ENCODE measurements at places on chromosomes 5 and 9. TPM values are rescaled to one million over a fixed set of nuclear protein-coding genes. Genes with fewer than 3 reads are reported as not detected.

GRCh38 chr9:90631964-90632363 lies 10.7 kb downstream of the DIRAS2 start:
- no peak for DNase-seq

GRCh38 chr9:36392489-36392888 lies 7.6 kb downstream of the RNF38 start:
- no peak for DNase-seq

GRCh38 chr5:153517241-153517611 lies 26.8 kb downstream of the GRIA1 start:
- no peak for DNase-seq

DNA sequence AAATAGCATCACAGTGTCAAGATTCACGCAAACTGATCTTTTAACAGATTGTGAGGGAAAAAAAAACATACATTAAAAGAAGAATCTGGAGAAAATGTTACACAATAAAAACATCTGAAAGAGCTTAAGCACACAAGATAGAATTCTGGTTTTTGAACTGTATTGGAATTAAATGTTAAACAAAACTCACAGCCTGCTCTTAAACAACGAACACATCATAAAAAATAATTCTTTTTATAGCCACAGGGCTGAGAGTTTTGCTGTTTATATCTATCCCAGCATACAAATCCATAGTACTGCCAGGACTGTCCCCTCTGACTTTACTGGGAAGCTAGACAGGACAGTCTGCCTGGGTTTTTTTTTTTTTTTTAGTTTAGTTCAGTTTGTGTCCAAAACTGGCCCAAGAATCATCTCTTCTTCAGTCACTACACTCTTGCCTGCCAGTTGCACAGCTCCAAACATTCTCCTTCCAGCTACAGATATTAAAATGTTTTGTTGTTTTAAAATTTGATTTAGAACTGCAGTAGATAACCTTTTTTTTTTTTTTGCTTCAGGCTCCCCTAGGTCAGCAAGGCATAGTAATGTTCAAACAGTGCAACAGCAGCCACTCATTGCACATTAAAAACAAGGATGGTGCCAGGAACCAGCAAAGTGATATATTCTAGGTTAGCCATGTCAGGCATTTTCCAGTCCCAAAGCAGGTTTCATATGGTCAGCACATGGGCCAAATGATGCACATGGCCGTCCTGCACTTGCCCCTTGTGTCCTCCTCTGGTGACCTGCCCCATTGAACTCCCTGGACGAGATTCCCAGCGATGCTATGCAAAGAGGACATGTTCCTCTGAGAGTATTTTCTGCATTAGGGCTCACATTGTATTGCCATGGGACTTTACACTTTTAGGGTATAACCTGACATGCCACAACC lies 173.6 kb downstream of the ARL15 start:
- no peak for DNase-seq

- DNase-seq = no peak
Measured at GRCh38 chr9:134912126-134912840, 5.4 kb downstream of the FCN1 start.

- no peak for DNase-seq
Measured at GRCh38 chr5:36045895-36046294, 20.8 kb downstream of the UGT3A2 start.

DNA sequence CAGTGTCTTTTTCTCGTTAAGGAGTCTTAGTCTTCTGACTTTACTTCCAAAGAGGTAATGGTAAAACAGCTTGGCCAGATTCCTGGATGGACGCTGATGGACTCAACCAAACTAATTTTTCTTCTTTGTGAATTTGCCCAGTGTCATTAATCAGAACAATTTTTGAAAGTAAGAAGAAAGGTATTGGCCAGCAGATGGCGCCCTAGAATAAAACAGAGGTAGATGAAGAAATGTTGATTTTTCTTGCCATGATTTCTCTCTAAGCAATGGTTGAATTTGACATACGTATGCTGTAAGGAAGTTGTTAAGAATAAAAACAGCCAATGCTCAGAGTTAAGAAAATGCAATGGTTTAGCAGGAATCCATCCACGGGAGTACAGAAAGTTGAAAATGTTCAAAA lies 500.0 kb downstream of the DIRAS2 start:
- DNase-seq = no peak

DNA sequence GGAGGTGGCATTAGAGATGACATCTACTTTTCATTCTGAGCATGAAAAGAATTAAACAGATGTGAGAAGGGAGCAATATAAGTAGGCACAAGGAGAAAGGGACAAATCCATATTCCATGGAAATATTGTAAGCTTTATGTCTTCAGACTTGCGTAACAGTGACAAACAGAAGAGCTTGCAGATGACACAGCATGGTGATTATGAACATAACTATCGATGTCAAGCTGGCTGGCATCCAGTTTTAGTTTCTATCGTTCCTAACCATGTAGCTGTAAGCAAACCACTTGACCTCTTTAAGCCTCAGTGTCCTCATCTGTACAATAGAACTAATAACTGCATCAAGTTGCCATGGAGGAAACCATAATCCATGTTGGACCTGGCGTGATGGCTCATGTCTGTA lies 246.7 kb upstream of the ADRA1B start:
- no peak for DNase-seq

- no peak for DNase-seq
Measured at GRCh38 chr5:415928-416635, 26.9 kb upstream of the EXOC3 start.

DNA sequence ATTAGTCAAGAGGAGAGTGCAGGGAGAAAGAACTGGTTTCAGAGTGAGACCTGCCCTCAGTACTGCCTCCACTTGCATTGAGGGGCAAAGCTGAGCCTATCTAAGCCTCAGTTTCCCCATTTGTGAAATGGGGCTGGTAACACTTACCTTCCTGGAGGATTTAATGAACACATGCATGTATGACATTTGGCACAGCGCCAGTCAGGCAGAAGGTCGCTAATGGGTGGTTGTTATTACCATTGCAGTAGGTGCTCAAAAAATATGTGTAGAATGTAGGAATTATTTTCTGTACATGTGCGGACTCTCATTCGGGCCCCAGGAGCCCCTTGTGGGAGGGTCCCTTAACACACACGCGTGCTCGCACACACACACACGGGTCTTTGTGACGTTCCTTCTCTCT lies 10.9 kb downstream of the FAT2 start:
- DNase-seq = no peak

GRCh38 chr5:161009194-161009593 lies 157.2 kb upstream of the ATP10B start:
- DNase-seq = no peak

DNA sequence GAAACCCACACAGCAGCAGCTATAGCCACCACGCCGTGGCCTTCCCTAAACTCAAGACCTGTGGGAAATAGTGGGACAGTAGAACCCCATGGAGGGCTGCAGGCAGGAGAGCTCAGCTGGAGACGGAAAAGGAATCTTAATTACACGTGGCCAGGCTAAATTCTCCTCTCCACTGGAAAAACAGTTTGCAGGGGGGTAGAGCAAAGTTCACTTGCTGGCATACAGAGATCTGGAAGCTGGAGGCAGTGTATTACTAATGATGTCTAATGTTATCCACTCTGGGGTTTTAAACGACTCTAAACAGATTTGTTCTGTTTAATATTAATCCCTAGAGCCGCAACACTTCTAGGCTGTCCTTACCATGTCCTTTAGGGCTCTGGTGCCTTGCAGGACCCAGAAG lies 257.1 kb downstream of the SAXO1 start:
- no peak for DNase-seq

DNA sequence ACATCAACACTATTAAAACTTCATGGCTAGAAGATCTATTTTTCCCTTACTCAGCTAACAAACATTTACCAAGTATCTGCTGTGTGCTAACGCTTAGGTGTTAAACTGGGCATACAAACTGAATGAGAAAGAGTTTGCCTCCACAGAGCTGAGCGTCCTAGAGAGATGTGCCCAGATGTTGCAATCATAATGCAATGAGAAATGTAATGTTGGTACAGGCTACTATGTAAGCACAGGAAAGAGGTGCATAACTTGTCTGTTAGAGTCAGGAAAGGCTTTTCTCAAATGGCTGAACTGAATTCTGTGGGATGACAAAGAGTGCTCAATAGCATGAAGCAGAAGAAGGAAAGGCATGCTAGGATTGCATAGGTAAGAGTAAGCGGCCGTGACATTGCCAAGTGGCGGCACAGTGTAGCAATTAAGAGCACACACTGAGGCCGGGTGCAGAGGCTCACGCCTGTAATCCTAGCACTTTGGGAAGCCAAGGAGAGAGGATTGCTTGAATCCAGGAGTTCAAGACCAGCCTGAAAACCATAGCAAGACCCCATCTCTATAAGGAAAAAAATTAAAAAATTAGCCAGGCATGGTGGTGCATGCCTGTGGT lies 137.8 kb downstream of the MEF2C start:
- DNase-seq = no peak

DNA sequence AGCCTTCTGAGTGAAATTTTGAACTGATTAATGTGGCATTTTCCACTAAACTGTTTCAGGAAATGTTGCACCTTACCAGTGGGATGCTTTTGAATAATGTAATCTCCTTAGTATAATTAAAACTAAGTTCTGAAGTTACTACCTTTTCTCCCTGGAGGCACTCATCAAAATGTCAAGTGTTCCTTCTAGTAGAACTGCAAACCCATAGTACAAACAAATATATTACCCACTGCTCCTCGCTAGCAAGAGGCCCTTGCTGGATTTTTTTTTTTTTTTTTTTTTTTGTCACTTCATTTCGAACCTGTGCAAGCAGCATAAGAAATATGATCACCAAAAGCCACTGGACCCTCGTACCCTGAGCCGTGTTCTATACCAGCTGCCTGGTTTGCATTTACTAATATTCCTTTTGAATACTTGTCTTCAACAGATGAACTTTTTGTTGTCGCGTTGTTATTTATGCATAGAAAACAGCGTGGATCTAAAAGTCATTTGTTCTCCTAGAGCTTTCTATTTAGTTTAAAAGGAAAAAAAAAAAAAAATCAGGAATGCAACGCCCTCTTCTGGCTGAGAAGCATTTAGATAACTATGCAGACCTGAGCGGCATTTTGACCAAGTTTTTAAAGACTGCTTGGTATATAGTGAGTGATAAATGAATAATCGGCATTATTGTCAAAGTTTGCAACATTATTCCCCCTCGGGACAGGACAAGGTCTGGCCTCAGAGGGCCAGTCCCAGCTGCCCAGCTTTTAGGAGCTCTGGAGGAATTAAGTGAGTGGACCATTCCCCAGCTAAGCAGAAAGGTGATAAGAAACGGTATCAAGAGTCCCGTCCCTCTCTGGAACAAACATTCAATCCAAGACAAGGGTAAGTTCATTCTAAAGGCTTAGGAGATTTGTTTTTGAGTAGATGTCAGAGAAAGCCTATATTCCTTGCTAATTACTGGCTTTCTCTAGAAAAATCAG lies 162.5 kb upstream of the KIF2A start:
- no peak for DNase-seq

GRCh38 chr5:143521846-143522400 lies 118.4 kb upstream of the NR3C1 start:
- DNase-seq = no peak

- DNase-seq = no peak
Measured at GRCh38 chr9:967903-968641, 8.4 kb upstream of the DMRT3 start.

DNA sequence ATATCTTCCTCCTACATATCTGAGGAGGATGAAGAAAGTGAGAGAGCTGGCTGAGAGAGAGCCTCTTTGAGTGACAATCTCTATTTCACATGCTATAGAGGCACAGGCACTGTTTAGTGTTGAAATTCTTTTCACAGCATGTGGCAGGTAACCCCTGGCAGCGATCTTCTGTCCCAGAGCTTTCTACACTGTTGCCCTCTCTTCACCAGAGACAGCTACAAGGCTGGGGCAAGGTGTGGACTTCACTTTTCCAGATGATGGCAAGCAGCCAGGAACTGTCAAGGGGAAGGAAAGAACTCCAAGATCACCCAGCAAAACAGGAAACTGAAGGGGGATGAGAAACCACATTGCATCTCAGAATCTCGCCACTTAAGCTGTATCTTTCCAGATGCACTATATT lies 205.2 kb downstream of the CAAP1 start:
- no peak for DNase-seq

DNA sequence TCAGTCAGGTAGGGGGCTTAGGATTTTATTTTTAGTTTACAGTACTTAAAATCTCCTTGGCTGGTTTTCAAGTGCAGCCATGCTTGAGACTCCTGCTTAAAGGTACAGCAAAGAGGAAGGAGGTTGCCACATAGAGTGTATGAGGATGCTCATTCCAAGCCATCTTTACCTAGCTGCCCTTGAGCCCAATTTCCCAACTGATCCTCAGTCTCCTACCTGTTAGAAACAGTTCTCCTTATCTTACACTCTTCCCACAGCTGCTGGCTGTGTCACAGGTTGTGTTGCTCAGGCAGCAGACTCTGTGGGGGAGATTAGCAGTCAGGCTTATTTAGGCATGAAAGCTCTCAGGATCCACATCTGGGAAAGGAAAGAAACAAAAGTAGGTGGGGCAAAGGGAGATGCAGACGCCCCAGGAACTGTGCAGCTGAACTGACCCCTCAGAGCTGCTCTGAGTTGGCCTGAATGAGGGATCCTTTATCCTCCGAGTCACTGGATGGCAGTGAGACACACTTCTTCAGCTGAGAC lies 95.1 kb downstream of the NMUR2 start:
- DNase-seq = no peak

GRCh38 chr9:26271495-26272122 lies 593.4 kb upstream of the TUSC1 start:
- no peak for DNase-seq

DNA sequence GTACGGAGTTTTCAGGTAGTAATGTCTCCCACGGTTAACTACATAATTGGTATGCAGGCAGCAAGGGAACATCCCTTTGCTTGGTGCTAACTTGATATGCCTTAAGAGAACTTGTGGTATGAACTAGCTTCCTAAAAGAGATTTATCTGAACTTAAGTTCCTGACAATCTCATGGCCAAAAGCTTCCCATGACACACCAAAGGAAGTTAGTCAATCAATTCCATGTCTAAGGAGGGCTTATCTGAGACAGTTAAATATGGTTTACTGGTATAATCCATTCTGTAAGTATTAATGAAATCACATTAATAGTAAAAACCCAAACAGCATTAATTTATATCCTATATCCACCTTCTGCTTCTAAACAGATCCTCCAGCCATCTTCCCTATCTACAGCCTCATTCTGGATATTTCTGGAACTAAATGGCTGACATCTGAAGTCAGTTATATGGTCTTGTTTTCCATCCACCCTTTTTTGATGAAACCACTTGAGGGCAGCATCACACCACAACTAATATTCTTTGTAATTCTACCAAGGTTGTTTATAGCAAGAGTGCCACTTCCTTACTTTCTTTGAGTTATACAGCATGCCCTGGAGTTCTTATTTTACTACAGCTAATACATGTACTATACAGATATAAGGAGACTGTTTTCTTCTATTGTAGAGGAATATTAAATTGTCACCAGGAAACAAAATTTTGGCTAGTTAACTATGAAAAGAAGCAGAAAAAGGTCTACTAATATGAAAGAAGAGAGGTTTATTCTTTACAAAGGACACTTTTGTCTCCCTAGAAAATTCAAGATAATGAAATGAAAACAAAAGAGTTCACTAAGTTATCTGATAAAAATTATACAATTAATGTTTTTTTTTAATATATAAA lies 34.7 kb downstream of the SHOC1 start:
- DNase-seq = peak; percentile 70

GRCh38 chr5:122534829-122535228 lies 222.8 kb downstream of the SNCAIP start:
- no peak for DNase-seq

- no peak for DNase-seq
Measured at GRCh38 chr9:127448112-127448805, 2.9 kb downstream of the RPL12 start.

The SPAAR gene
- total RNA-seq = 7.5 TPM

The PRDM9 gene
- total RNA-seq = not detected

The PRDM12 gene
- total RNA-seq = under 0.01 TPM

The ASS1 gene
- 6.9 TPM for total RNA-seq

The PURA gene
- total RNA-seq = 9.8 TPM

The UAP1L1 gene
- 15.4 TPM for total RNA-seq

The HDAC3 gene
- total RNA-seq = 57.3 TPM

The LCN2 gene
- total RNA-seq = not detected

The ARL15 gene
- 52.6 TPM for total RNA-seq

Measured in pulmonary artery endothelial cell (primary cell).